Uterus (tissue), 4 donors: ENCODE measurements at places on chromosomes 12 and 14. TPM values are rescaled to one million over a fixed set of nuclear protein-coding genes. Genes with fewer than 3 reads are reported as not detected.

DNA sequence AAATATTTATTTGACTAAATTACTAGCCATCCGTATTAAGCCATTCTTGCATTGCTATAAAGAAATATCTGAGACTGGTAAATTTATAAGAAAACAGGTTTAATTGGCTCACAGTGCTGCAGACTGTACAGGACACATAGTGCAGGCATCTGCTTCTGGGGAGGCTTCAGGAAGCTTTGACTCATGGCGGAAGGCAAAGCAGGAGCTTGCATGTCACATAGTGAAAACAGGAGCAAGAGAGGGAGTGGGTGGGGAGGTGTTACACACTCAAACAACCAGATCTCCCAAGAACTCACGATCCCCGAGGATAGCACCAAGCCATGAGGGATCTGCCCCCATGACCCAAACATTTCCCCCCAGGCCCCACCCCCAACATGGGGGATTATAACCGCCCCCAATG, 26.7 kb upstream of the RAB21 start:
- H3K4me3 ChIP-seq = no peak overlapping the region
- no peaks in the 10 kb centered on the region for H3K27me3 ChIP-seq
- no peak for DNase-seq
- H3K36me3 ChIP-seq = no peaks in the 10 kb centered on the region

DNA sequence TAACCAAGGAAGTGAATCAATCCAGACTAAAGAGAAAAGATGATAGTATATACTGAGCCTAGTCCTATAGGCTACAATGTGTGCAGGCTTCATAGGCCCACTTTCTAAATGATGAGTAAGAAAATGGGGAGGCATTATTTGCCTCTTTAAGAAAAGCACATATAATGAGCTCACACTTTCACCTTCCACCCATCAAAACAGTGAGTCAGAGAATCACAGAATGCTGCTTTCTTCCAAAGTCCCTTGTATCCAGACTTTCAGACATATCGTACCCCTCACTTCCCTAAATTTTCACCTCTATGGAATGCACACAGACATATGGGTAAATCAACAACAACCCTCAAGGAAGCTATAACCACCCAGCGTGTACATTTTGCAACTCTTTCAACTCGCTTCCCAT, 286.4 kb upstream of the PRKD1 start:
- DNase-seq = no peak
- no peak overlapping the region for H3K4me3 ChIP-seq
- no peaks in the 10 kb centered on the region for H3K27me3 ChIP-seq
- H3K27ac ChIP-seq = no peak overlapping the region

- H3K27ac ChIP-seq = peak overlapping the region; percentile 95
- no peak for DNase-seq
- H3K4me3 ChIP-seq = no peak overlapping the region
- H3K27me3 ChIP-seq = no peaks in the 10 kb centered on the region
Observed at GRCh38 chr12:6333566-6333965, 8.3 kb downstream of the TNFRSF1A start.

GRCh38 chr12:106276032-106276740, 26.3 kb upstream of the TCP11L2 start:
- no peak overlapping the region for H3K27ac ChIP-seq
- H3K27me3 ChIP-seq = no peaks in the 10 kb centered on the region
- H3K4me3 ChIP-seq = no peak overlapping the region
- DNase-seq = no peak

- no peak for DNase-seq
- no peaks in the 10 kb centered on the region for H3K4me1 ChIP-seq
- no peak overlapping the region for H3K27ac ChIP-seq
- H3K27me3 ChIP-seq = no peaks in the 10 kb centered on the region
- H3K4me3 ChIP-seq = no peak overlapping the region
- H3K36me3 ChIP-seq = no peaks in the 10 kb centered on the region
Observed at GRCh38 chr12:91894911-91895310, 250.7 kb downstream of the BTG1 start.

DNA sequence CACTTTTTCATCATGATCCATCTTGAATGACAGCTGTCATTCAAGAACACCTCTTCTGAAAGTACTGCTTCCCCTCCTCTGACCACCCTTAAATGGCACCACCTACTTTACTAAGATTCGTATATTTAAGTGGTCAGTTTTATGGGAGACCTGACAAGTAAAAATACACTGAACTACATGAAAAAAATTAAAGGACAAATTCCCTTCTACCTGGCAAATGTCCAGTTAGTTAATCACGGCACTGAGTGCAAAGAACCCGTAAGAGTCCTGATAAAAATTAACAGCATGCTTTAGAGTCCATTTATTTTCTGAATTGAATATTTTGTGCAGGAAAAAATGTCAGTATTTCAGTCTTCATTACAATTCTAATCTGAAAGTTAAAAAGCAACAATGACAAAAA, 48.7 kb downstream of the SETD3 start:
- H3K36me3 ChIP-seq = no peaks in the 10 kb centered on the region
- no peak for DNase-seq
- H3K4me1 ChIP-seq = no peaks in the 10 kb centered on the region
- H3K27ac ChIP-seq = no peak overlapping the region
- H3K27me3 ChIP-seq = no peaks in the 10 kb centered on the region

- no peak for DNase-seq
- no peaks in the 10 kb centered on the region for H3K27me3 ChIP-seq
- H3K4me1 ChIP-seq = no peaks in the 10 kb centered on the region
- H3K4me3 ChIP-seq = no peak overlapping the region
Observed at GRCh38 chr12:54572881-54573280, 15.6 kb downstream of the PPP1R1A start.

DNA sequence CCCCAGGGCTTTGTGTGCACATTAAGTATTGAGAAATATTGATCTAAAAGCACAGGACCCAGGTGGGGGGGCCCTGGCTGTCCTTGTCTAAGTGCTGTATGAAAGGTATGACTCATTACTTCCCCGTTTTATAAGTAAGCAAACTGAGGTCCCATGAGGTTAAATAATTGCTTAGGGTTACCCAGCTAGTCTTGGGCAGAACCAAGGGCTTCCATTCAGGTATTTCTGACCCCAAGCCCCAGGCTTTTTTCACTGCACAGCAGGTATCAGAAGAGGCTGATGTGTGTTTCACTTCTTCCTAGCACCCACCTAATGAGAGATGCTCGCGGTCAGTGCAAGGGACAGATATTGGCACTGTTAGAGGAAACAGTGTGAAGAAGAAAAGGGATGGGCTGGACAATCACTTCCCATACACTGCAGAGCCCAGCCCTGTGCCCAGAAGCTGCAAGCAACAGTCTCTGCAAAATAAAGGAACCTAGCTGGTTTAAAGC, 4.7 kb upstream of the TC2N start:
- no peaks in the 10 kb centered on the region for H3K4me1 ChIP-seq
- H3K27me3 ChIP-seq = no peaks in the 10 kb centered on the region
- peak overlapping the region; percentile 2 for H3K27ac ChIP-seq
- DNase-seq = no peak
- no peak overlapping the region for H3K4me3 ChIP-seq
- no peaks in the 10 kb centered on the region for H3K36me3 ChIP-seq

GRCh38 chr12:111605911-111606766, 7.0 kb upstream of the ATXN2 start:
- no peaks in the 10 kb centered on the region for H3K27me3 ChIP-seq
- no peak for DNase-seq
- no peak overlapping the region for H3K4me3 ChIP-seq
- H3K36me3 ChIP-seq = no peaks in the 10 kb centered on the region
- H3K27ac ChIP-seq = no peak overlapping the region

GRCh38 chr14:94598816-94599655, 13.2 kb upstream of the SERPINA3 start:
- H3K27ac ChIP-seq = peak overlapping the region; percentile 72
- no peaks in the 10 kb centered on the region for H3K27me3 ChIP-seq
- DNase-seq = peak; percentile 67
- peaks cover 6% of the 10 kb centered on the region for H3K4me1 ChIP-seq
- no peaks in the 10 kb centered on the region for H3K36me3 ChIP-seq
- no peak overlapping the region for H3K4me3 ChIP-seq

DNA sequence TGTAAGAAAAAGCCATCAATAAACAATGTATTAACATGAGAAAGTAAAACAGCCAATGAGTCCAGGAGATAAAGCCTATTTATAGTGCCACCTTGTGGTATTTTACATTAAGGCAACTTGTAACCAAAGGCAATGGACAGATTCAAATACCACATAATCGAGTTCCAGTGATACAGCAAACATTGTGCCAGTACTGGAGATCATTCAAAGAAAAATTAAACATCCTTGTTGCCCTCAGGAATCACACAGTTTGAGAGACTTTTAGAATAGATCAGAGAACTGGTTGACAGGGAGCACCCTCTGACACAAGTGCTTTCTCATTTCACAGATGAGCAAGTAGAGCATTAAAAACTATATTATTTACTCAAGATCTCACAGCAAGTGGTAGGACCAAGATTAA, 98.1 kb downstream of the DDHD1 start:
- H3K36me3 ChIP-seq = no peaks in the 10 kb centered on the region
- H3K27me3 ChIP-seq = no peaks in the 10 kb centered on the region
- H3K4me1 ChIP-seq = no peaks in the 10 kb centered on the region
- DNase-seq = no peak
- H3K27ac ChIP-seq = no peak overlapping the region
- H3K4me3 ChIP-seq = no peak overlapping the region

- no peak overlapping the region for H3K27ac ChIP-seq
- H3K4me3 ChIP-seq = no peak overlapping the region
- DNase-seq = peak; percentile 12
Observed at GRCh38 chr12:115507951-115508722, 769.4 kb downstream of the MED13L start.

DNA sequence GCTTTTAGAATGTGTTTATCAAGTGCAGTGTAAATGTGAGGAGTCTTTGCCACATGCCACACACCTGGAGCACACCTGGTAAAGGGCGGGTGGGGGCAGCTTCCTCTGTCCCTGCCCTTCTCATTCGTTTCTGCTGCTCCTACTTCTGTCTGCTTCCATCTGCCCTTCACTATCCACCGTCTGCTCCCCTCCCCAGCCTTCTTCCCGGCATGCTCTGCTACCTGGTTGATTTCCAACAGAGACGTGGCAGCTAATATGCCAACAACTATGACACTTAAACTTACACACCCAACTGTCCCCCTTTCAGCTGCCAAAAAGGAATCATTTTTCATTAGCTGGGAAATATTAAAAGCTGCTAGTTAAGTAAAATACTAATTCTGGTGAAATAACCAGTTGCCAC, 9.1 kb upstream of the CARMIL3 start:
- H3K27me3 ChIP-seq = no peaks in the 10 kb centered on the region
- H3K36me3 ChIP-seq = no peaks in the 10 kb centered on the region
- H3K4me3 ChIP-seq = no peak overlapping the region
- H3K4me1 ChIP-seq = no peaks in the 10 kb centered on the region

KRT78 gene
- not detected for total RNA-seq

IFI27 gene
- total RNA-seq = 390 TPM

FOXG1 gene
- total RNA-seq = not detected

PPTC7 gene
- 19.3 TPM for total RNA-seq

LRP1-AS gene
- not detected for total RNA-seq
